NCI-H2081 treated with DMSO at 0.1 percent for 48 hours (cell line): ENCODE measurements at places on chromosomes 6 and 20.

GRCh38 chr20:44414346-44414714 lies 58.8 kb downstream of the HNF4A start:
- no peak for DNase-seq

- DNase-seq, result no peak
Observed at GRCh38 chr6:21109391-21110178, 484.0 kb upstream of the SOX4 start.

- peak; percentile 50 for DNase-seq
Observed at GRCh38 chr6:134676307-134677281, 273.3 kb downstream of the ALDH8A1 start.

DNA sequence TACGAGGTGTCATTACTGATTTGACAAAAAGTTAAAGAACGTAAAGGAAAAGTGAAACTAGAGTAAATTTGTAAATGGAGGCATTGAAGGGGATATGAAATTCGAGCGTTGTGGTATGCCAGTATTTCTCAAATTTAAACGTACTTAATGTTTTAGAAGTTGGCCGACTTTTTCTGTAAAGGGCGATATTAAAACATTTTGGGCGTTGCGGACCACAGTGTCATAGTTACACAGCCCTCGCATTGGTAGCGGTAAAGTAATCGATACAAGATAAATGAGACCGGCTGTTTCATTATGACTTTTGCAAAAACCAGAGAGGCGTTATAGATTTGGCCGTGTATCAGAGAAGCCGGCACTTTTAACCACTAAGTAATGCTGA lies 39.6 kb downstream of the OR2B2 start:
- no peak for DNase-seq

GRCh38 chr6:37648465-37649330 lies 49.0 kb downstream of the MDGA1 start:
- no peak for DNase-seq

GRCh38 chr6:40419377-40419776 lies 167.8 kb downstream of the LRFN2 start:
- DNase-seq, result no peak

GRCh38 chr6:110093981-110094380 lies 85.5 kb downstream of the WASF1 start:
- DNase-seq, result no peak

- DNase-seq, result no peak
Observed at GRCh38 chr6:136192902-136193301, 57.2 kb downstream of the MTFR2 start.

- DNase-seq, result no peak
Observed at GRCh38 chr6:111829581-111829980, 43.7 kb downstream of the FYN start.

GRCh38 chr6:12544821-12545565 lies 171.6 kb upstream of the PHACTR1 start:
- no peak for DNase-seq

GRCh38 chr20:34124469-34125249 lies 12.6 kb upstream of the EIF2S2 start:
- no peak for DNase-seq

- DNase-seq, result no peak
Observed at GRCh38 chr6:107185391-107185970, 70.2 kb upstream of the BEND3 start.

DNA sequence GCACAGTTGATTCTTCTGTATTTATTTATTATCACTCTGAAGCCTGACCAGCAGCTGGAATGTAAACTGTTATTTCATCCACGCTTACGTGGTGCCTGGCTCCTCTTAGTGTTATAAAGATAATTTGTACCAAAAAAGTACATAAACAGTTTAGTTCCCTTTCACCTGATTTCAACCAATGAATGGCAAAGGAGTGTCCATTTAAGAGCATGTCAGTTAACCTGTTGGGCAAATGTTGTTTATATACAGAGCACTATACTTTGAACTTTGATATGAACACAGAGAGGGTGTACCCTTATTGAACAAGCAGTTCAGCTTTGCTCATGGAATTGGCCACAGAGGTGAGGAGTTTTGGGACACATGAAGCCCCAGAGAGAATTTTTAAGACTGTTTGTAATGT lies 7.2 kb upstream of the CTCFL start:
- no peak for DNase-seq

- no peak for DNase-seq
Observed at GRCh38 chr20:62492711-62493110, 16.9 kb upstream of the GATA5 start.

DNA sequence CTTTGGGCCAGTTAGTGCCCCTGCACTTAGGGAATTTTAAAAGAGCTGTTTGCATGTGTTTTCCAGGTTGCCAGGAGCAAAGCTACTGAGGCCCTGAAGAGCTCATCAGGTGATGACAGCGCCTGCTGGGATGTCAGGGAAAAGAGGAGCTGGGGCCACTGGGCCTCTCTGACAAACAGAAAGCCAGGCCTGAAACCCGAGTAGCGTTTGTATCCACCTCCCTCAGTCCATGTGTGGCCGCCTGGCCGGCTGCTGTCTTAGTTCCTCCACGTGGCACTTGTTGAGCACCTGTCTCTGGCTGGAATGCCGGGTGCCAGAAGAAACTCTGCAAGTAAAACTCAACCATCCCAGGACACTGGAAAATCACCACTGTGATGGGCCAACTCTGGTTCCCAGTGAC lies 601.2 kb downstream of the CDH26 start:
- DNase-seq, result no peak

GRCh38 chr6:34004706-34005105 lies 141.2 kb downstream of the GRM4 start:
- DNase-seq, result no peak

DNA sequence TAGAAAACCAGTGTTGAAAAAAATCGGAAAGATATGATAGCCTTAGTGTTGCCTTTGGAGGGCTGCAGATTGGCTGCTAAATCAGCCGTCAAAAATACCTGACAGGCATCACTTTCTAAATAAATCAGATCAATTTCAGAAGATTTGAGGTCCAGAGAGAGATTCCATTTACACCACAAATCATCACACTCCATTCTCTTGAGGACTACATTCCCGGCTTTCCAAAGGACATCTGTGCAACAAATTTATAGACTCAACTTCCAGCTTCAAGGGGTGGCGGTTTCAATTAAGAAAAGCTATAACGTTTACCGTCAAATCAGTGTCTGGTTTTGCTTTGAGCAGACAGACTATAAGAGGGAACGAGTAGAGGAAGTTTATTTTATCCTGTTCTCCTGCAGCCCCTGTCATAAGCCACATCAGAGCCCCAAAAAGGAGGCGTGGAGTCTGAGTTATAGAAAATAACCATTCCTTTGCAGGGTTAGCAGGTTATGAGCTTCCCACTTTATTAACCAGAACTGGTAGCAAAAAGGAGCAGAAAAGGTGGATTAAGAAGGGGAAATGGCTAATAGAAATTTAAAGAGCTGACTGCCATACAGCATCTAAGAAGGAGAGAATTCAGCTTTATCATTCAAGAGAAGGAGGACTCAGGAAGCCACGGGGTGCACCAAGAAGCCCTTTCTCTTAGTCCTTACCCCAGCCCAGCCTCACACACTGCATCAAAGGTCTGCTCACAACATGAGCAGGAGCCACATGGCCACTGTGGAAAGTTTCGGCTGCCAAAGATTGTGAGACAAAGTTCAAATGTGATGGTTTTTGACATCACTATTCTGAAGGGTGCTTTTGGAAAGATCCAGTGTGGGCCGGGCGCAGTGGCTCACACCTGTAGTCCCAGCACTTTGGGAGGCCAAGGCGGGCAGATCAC lies 12.9 kb upstream of the UQCC2 start:
- DNase-seq, result no peak

- DNase-seq, result no peak
Observed at GRCh38 chr6:107989166-107990094, 31.4 kb upstream of the SEC63 start.

GRCh38 chr20:54624706-54625390 lies 149.5 kb downstream of the DOK5 start:
- DNase-seq, result no peak

GRCh38 chr6:139173172-139173571 lies 38.3 kb downstream of the HECA start:
- DNase-seq, result no peak

DNA sequence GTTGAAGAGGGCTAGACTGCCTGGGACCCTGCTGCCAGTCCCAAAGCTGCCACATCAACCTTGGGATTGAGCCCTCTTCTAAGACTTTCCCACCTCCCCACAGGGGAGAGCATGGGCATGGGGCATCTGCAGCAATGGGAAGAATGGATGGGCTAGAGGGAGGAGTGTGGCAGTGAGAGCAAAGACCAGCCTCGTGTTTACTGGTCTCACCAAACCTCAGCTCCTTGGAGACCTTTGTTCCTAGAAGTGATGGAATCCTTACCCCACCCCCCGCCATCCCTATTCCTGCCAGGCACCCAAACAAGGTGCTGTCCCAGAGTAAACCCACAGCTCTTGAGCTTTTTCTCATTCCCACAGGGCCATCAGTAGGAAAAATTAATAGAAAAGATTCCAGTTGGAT lies 20.0 kb upstream of the ARMC12 start:
- no peak for DNase-seq

- no peak for DNase-seq
Observed at GRCh38 chr6:138331984-138332383, 45.7 kb upstream of the SMIM28 start.

DNA sequence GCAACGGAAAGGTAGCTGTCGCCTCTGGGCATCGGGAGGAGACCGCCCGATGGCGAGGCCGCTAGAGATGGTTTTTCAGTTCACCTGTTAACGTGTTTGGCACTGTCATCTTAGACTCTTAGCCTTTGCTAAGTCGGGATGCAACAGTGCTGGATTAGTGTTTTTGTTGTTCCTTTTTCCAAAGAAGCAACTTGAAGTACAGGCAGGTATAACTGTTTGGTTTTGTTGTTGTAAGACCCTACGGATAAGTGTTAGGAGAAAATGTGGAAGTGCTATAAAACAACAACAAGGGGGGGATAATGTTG lies 723 bp downstream of the MANEA start:
- DNase-seq, result no peak

DNA sequence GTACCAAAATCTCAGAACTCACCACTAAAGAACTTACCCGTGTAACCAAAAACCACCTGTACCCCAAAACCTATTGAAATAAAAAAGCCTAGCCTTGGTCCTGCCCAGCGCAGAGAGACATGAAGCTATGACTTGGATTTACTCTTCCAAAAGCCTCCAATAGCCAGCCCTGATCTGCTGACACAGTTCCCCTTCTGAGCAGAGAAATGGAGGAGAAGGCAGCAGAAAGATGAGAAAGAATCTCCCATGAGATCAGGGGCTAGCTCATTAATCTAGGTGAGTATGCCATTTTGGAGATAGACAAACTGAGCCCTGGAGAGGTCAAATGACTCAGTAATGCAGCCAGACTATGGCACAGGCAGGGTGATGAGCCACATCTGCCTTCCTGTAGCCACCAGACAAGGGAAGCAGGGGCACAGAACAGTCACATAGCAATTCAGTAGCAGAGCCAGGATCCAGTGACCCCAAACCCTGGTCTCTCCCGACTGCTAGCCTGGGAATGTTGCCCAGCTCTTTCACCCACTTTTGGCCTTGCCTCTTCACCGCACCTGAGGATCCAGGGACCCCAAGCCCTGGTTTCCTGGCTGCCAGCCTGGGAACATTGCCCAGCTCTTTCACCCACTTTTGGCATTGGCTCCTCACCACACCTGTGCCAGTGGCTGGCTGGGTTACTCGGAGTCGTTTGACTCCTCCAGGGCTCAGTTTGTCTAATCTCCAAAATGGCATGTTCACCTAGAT lies 7.2 kb upstream of the SDCBP2 start:
- no peak for DNase-seq

GRCh38 chr6:47414423-47415167 lies 63.0 kb upstream of the CD2AP start:
- no peak for DNase-seq

GRCh38 chr20:4459081-4459480 lies 262.6 kb upstream of the PRND start:
- DNase-seq, result no peak

- DNase-seq, result no peak
Observed at GRCh38 chr6:11601776-11602605, 64.4 kb downstream of the TMEM170B start.

- no peak for DNase-seq
Observed at GRCh38 chr6:43509142-43509983, 783 bp downstream of the LRRC73 start.

DNA sequence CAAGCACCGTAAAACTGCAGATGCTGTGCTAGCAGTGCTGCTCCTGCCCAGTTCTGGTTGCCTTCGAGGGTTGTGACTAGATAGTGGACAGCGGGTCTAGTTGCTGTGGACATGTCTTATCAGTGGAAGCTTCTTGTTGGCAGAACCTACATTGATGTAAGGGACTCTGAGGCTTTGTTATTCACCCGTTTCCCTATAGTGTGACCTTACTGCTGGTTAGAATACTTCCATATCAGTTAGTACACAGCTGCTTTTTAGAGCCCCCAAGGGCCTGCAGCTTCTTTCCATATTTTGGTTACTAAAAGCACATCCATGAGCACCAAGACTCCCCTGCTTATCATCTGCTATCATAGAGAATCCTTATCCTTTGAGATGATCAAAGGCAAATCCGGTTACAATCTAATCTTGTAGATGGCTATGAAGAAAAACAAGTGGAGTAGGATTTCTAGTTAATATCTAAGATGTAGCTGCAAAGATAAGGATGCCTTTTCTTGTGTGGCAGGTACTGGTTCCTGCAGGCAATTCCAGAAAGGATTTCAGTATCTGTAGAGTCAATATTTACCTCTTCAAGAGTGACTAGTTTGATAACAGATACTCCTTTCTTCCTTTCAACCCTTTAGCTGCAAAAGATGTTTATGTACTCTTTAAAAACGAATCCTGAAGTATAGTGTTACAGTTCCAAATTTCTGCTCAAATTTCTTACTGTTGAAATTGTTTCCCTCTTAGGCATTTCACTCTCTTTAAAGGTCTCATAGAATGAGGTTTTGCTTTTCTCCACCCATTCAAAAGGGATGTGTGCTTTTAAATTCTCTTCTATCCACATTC lies 163.6 kb downstream of the JARID2 start:
- no peak for DNase-seq

GRCh38 chr6:1381481-1382330 lies 7.7 kb upstream of the FOXF2 start:
- no peak for DNase-seq

DNA sequence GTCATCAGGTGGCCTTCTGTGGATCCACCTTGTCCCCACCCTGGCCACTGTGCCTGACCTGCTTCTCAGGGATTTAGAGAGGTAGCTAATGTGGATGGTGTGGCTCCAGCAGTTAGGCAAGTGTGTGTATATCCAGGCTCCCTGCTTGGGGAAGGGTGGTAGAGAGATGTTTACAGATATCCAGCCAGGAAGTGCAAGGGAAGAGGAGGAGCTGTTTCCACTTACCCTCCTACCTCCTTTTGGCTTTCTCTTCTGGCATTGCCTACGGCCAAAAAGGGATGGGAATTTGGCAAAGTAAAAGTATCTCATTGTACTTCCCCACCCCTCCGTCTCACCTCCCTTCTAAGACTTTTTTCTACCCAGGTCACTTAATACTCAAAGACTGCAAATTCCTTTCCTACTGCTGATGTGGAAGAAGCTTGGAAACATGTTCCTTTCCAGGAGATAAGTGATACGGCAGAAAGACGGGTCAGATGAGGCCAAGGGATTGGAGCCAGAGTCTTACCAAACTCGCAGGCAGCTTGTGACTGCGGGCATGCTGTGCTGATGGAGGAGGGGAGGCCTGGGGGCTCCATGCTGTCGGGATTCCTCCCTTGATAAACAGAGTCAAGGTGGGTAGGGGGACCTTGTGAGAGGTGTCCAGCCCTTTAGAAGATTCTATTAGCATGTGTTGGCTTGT lies 253.4 kb downstream of the PRL start:
- DNase-seq, result no peak

GRCh38 chr6:142700671-142701312 lies 244.2 kb downstream of the HIVEP2 start:
- DNase-seq, result no peak
